HT-29 (cell line): ENCODE measurements at places on chromosomes 1 and 21. TPM values are rescaled to one million over a fixed set of nuclear protein-coding genes. Genes with fewer than 3 reads are reported as not detected.

The PLA2G2D gene
- not detected in 2 replicates for total RNA-seq

DNA sequence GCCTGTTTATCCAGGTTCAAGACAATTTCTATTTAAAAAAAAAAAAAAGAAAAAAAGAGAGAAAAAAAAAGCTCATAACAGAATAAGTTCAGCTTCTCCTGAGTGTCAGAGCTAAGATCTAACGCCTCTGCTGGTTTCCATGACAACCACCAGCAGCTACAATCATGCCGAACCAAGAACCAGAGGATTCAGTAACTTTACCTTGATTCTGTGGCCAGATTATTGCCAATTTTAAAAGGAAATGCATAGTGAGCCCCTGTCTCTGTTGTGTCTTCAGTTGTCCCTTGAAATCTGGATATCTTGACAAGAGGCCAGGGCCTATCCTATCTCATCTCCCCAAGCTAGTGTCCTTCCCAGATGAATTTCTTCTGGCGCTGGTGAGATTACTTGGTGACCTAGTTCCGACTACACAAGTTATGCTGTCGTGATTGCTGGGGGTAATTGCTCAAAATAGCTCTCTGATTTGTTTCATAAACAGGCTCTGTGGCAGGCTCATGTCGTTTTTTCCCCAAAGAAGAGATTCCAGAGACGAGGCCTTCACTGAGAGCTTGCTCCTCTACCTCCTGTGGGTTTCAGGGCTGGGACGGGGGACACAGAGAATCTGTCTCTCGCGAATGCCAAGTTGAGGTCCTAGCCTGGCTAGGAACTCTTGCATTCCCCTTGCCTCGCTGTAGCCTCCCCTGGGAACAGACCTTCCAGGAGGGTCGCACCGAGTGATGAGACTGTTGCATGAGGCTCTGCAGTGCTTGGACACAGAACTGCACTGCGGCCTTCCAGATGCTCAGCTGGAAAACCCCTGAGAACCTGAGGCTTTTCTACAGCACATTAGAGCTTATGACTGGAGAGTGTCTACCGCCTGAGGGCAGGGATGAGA is 32.4 kb upstream of the SCCPDH start:
- no peak for DNase-seq

- peak; percentile 55 for DNase-seq
These were observed 330.9 kb downstream of the S1PR1 start for GRCh38 chr1:101567582-101568189.

The MAP3K6 gene
- total RNA-seq, result 17.0 and 19.7 TPM in 2 replicates

DNA sequence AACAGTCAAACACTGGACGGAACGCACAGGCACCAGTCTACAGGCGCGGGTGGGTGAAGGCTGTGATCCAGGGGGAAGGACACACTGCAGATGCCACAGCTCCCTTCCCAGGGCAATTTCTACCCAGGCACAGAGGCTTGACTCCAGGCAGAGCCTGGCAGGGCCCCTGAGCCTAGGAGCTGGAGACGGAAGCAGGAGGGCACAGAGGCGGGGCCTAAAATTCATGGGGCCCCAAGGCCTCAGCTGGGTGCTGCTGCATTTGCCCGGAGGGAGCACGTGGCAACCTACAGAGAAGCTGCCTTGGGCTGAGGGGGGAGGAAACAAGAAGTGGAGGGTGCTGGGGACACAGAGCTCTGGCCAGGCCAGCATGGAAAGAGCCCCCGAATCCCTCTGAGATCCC is 41.2 kb downstream of the UBE2G2 start:
- DNase-seq, result no peak

GRCh38 chr1:242184955-242185354 is 186.1 kb upstream of the MAP1LC3C start:
- no peak for DNase-seq

DNA sequence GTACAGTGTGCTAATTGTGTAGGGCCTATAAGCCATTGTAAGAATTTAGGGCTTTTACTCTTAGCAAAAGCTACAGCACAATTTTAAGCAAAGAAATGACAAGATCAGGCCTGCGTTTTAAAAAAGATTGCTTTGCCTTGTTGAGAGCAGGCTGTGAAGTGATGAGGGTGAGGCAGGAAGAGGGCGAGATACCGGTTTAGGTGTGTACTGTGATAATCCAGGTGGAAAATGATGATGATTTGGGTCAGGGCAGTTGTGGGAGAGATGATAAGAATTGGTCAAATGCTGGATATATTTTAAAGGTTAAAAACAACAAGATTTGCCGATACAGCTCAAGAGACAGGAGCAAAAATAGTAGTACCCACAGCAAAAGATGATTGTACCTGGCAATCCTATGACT is 72.0 kb downstream of the SWT1 start:
- no peak for DNase-seq

- DNase-seq, result peak; percentile 56
These were observed 100.8 kb upstream of the SLC45A1 start for GRCh38 chr1:8217011-8217711.

- DNase-seq, result peak; percentile 71
These were observed 13.8 kb upstream of the AK2 start for GRCh38 chr1:33050221-33051076.

- DNase-seq, result peak; percentile 73
These were observed 101.2 kb upstream of the COL6A1 start for GRCh38 chr21:45880097-45881068.

The SLC1A7 gene
- total RNA-seq, result 1.4 and 3.1 TPM in 2 replicates

DNA sequence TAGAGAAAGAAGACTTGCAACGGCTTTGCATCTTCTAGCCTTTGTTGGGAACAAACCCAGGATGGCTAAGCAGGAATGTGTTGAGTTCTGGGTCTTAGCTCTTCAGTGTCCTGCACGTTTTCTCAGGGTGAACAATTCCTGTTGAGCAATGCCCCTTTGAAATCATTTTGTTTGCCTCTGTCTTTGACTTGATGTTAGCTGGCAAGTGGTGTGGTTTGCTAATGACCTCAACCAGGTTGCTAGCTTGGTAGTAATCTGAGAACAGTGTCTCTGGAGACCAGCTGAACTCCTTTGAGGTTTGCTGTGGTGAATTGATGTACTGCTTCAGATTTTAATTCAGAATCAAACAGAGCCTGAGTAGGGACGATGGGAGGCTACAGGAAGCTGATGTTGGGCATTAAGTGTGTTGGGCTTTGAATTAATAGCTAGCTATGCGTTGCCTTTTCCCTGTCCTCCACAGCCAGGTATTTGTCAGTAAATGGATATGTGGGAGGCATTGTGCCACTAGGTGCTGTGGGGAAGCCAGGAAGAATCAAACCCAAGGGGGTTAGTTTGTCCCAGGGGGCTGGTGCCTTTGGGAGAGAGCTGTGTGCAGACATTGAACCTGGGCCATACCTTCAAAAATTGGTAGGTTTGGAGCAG is 23.3 kb upstream of the SRSF10 start:
- DNase-seq, result no peak

GRCh38 chr1:179973198-179974110 is 18.8 kb downstream of the CEP350 start:
- DNase-seq, result no peak

The KCNJ15 gene
- not detected in 2 replicates for total RNA-seq

GRCh38 chr1:9537863-9538668 is 1.2 kb upstream of the SLC25A33 start:
- peak; percentile 48 for DNase-seq

DNA sequence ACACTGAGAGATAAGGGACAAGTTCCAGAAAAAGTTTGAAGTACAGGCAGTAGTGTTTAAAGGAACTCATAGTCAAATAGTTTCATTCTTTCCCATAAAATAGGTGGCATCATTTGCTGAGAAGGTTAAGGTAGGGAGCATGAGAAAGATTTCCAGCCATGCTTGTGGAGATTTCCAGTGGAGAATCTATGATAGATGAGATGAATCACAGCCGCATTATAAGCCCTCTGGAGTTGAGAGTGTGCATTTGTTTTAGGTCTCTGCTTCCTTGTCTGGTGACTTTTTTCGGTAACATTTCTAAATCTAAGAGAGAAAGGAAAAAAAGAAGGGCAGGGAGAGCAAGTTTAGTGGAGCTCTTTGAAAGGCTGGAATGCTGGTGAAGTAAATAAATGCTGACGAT is 108.7 kb downstream of the DISP1 start:
- DNase-seq, result no peak

The RHBDL2 gene
- total RNA-seq, result 8.5 and 12.3 TPM in 2 replicates

The CTSS gene
- 5.8 and 10.0 TPM in 2 replicates for total RNA-seq

The S100A9 gene
- 1.8 TPM in 1 of 2 replicates, not detected in the other for total RNA-seq

The RIMKLA gene
- 1.3 and 1.6 TPM in 2 replicates for total RNA-seq

The AMY2A gene
- total RNA-seq, result not detected in 2 replicates

The VCAM1 gene
- total RNA-seq, result not detected in 2 replicates

The SIPA1L2 gene
- 4.1 and 5.1 TPM in 2 replicates for total RNA-seq

DNA sequence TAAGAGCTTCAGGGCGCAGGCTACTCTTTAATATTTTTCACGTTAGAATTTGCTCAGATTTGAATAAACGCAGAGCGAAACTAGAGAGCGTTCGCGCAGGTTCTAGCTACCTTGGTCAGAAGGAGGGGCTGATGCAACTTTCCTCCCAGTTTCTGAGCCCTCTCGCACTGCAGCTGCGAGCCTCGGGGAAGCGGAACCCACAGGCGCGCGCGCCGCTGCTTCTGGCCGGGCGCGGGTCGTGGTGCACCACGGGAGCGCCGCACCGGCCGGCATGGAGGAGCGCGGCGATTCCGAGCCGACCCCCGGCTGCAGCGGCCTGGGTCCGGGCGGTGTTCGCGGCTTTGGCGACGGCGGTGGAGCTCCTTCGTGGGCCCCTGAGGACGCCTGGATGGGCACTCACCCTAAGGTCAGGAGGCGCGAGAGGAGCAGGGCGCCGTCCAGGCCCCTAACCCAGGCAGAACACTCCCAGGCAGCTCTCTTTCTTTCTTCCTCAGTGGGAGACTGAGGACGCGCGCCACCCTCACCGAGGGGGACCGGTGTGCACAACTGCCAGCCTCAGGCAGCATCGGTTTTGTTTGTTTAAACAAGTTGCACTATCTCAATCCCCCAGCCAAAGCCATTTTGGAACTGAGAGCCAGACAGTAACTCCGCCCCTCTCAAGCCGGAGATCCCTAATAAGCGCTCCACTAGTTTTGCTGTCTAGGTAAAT is at the start of gene TSEN15:
Gene TSEN15, plus strand, starts transcription at position 246 of the 709 bp plus-strand sequence. Its CDS starts 26 bp downstream, at position 272.
- peak; percentile 81 for DNase-seq

- DNase-seq, result no peak
These were observed 646.2 kb downstream of the SMYD3 start for GRCh38 chr1:245860657-245861544.

- no peak for DNase-seq
These were observed 12.4 kb upstream of the PODN start for GRCh38 chr1:53049574-53049967.

- peak; percentile 38 for DNase-seq
These were observed 7.0 kb downstream of the TMPRSS3 start for GRCh38 chr21:42388740-42389448.

The FYB2 gene
- total RNA-seq, result not detected in 2 replicates

- DNase-seq, result no peak
These were observed 273.5 kb downstream of the LIPI start for GRCh38 chr21:13937236-13937635.

DNA sequence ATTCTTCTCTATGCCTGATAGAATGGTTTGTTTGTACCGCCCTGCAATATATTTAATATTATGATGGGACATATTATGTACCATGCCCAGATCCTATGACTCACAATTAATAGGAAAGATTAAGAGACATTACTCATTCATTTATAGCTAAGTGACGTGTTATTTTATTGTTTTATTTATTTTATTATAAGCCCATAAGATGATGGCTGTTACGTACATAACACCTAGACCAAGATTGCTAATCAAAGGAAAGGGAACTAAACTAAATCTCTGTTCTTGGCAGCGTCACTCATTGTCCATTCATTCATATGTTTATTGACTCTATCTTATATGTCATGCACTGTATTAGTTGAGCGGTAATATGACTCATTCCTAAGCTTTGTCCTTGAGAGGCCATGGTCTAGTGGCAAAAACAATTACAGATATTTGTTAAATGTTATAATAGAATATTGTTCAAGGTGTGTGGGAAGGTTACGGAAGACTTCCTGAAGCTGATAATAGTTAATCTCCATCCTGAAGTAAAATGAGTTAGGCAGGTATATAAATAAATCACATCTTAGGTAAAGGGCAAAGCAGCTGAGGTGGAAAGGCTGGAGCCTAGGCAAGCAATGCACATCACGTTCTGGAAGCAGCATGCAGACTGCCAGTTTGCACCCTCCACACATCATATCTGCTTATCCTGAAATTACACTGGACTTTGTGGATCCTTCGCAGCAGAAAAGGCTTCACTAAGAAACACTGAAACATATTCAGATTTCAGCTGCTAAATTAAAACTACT is 16.6 kb upstream of the CD55 start:
- peak; percentile 90 for DNase-seq

The REN gene
- total RNA-seq, result 10.7 and 15.6 TPM in 2 replicates

The NUP210L gene
- not detected in 2 replicates for total RNA-seq

DNA sequence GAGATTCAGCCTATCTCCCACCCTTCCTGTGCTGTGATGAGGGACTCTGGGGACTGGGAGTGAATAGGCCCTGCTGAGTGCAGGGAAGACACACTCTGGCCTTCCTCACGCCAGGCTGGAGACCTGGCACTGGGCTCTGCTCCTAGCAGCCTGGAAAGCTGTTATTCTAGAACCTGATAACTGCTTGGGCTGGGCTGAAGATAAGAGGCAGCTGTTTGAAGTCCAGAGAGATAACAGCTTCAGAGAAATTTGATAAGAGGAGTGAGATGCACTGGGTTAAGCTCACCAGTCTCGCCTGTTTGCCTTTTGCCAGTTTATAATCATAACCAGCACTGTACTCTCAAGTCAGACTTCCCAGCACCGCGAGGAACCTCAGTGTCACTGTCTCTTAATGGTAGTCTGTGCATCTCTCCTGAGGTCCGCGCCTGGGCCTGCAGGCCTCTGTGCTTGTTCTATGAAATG is 46.6 kb upstream of the GPR37L1 start:
- DNase-seq, result no peak

DNA sequence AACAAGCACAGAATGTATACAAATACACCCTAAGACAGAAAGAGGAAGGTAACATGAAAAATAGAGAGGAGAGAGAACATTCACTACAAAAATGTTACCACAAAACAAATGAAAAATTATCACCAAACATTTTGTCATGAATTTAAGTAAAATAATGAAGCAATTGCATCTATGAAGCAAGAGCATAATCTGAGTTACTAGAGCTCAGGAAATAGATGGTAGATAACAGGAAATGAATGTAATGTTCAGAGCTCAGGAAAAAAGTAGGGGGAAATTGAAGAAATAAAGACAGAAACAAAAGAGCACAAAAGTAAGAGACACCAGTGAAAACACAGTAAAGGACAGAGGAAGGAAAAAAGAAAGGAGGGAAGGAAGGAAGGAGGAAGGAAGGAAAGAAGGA is 19.4 kb downstream of the SEC16B start:
- no peak for DNase-seq

The GCSAML gene
- total RNA-seq, result not detected in 2 replicates

GRCh38 chr1:61269602-61270001 is 187.2 kb downstream of the NFIA start:
- no peak for DNase-seq

- no peak for DNase-seq
These were observed 15.4 kb downstream of the IL12RB2 start for GRCh38 chr1:67323087-67323486.

GRCh38 chr1:214990619-214991018 is 91.9 kb upstream of the KCNK2 start:
- no peak for DNase-seq

GRCh38 chr1:67897270-67897949 is 64.1 kb upstream of the GNG12 start:
- DNase-seq, result peak; percentile 33

GRCh38 chr1:224054611-224055010 is 59.3 kb upstream of the FBXO28 start:
- DNase-seq, result no peak

The CD53 gene
- total RNA-seq, result not detected in 2 replicates
